ENCODE measurements at places on chromosomes 7 and 10.

- DNase-seq, result peak; percentile 54
- H3K4me3 ChIP-seq, result no peak overlapping the region
- no peak overlapping the region for H3K27ac ChIP-seq
- no peaks in the 10 kb centered on the region for H3K36me3 ChIP-seq
Observed at GRCh38 chr10:113221756-113222168, 271.7 kb downstream of the TCF7L2 start.

DNA sequence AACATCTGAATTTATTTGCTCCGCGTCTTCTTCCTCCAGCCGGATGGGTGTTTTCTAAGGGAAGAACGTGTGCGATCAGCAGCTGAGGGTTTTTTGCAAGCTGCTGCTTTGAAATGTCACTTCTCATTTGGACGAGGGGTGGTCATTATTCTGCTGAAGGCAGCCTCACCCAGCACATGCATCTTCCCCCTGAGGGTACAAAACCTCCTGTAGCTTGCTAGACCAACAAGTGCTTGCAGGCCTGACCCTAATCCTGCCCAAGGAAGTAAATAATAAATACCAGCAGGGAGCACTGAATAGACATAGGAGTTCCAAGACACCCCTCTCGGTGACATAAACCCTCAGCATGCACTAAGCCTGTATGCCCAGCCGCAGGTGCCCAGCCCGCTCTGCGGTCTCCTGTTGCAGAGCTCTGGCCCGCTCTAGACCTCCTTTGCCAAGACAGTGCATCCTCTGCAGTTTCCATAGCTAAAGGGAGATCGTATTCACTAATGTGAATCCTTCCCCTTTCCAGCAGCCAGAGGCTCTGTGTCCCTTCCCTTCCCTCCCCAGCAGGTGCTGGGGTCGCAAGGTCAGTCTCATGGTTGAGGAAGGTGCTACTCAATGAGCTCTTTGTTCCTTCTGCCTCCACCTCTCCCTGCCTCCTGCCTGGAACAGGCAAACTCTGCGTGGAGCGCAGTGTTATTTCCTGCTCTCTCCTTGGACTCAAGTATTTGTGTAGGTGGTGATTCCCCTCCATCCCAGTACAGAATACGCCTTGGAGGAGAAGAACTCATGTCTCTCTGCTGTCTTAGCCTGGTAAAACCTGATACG lies 36.6 kb downstream of the SBDS start:
- no peak overlapping the region for H3K27ac ChIP-seq
- no peak for DNase-seq
- H3K27me3 ChIP-seq, result no peaks in the 10 kb centered on the region
- no peaks in the 10 kb centered on the region for H3K4me1 ChIP-seq
- H3K36me3 ChIP-seq, result peaks cover 35% of the 10 kb centered on the region
- no peak overlapping the region for H3K4me3 ChIP-seq

DNA sequence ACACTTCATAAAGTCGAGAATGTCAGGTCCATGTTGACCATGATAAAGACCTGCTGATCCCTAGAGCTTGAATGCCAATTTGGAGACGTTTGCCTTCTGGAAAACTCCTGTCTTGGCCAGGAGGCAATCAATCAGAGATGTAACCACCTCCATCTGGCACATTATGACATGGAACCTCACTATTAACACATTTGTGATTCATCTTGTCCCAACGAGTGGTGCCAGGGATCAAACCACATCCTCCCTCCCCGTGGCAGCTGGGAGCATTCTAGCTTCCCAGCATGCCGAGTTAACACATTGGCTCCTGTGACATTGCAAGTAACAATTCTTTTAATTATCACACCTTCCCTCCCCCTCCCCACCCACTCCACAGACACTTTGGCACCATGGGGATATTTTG lies 84.0 kb upstream of the PPP1R17 start:
- H3K36me3 ChIP-seq, result no peaks in the 10 kb centered on the region
- no peak overlapping the region for H3K27ac ChIP-seq
- H3K4me3 ChIP-seq, result no peak overlapping the region
- DNase-seq, result no peak
- H3K4me1 ChIP-seq, result no peaks in the 10 kb centered on the region

DNA sequence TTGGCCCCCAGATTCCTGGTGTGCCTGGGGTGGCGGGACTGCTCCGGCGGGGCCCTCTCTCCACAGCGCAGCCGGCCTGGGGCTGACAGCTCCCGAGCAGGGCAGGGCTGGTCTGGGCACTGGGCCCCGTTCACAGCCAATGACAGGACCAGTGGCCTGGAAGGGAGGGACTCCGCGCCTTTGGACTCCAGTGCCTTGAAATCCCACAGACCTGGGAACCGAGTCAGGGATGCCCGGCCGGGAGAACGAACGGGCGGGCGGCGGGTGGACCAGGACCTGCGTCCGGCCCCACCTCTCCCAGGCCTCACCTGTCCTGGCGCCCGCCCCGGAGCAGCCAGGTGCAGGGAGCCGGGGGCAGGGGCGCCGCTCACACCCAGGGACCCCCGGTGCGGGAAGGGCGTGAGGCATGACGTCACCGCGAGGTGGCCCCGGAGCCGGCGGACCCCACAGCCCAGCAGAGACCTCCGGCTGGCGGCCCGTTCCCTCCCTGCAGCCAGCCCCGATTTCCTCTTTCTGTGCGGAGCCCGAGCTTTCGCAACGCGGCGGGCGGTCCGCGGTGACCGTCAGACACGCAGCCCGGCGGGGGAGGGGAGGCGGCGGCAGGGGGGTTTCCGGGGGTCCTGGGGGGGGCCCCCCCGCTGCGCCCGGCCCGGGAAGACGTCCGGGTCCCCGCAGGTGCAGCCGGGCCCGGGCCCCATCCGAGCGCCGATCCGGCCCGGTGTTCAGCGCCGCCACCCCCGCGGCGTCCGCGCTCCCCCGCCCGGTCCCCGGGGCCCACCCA lies 743 bp downstream of the ADAP1 start:
- H3K4me1 ChIP-seq, result no peaks in the 10 kb centered on the region
- no peaks in the 10 kb centered on the region for H3K36me3 ChIP-seq
- H3K27me3 ChIP-seq, result peaks cover 3% of the 10 kb centered on the region
- no peak overlapping the region for H3K27ac ChIP-seq

DNA sequence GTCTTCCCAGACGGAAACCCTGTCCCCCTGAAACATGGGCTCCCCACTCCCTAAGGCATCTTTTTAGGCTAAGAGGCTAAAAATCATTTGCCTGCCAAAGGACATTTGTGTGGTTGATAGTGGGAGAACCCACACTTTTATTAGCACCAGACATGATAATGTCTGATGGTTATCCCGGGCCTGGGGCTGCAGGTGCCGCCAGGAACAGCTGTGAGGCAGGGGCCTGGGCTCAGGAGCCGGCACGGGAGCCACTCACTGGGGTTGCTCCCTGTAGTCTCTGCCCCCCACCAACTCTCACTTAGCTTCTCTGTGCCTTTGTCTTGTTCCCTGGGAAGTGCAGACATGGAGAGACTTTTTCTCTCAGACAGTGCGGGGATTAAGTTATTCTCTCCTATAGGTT lies 193.6 kb downstream of the GLRX3 start:
- no peaks in the 10 kb centered on the region for H3K4me1 ChIP-seq
- no peak overlapping the region for H3K27ac ChIP-seq
- no peak for DNase-seq
- no peaks in the 10 kb centered on the region for H3K27me3 ChIP-seq

Data from H9 (cell line).